ENCODE measurements at places on chromosomes 5 and 9.

- no peaks in the 10 kb centered on the region for H3K36me3 ChIP-seq
- no peak overlapping the region for H3K27ac ChIP-seq
- no peaks in the 10 kb centered on the region for H3K4me1 ChIP-seq
These were observed 44.7 kb upstream of the HTR4 start for GRCh38 chr5:148699028-148699427.

DNA sequence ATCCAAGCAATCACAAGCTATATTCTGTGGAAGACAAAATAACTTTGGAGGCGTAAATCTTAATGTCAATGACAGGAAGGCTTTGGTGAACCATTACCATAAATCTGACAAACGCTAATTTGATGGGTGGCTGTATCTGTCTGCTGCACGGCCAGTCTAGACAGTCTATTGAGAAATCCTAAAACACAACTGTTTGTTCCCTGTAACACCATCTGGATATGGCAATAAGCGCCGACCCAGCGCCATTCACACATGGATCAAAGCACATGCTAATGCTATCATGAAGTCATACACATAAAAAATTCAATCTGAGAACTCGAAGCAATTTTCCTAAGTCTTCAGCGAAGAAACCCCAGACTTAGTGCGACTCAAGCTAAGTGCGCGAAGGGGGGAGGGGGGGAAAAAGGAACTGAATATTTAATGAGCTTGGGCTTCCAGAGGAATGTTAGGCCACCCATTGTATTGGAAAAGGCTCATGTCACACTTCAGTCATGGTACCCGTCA is 95.1 kb downstream of the ARL15 start:
- no peaks in the 10 kb centered on the region for H3K27me3 ChIP-seq
- no peak for DNase-seq
- H3K36me3 ChIP-seq: no peaks in the 10 kb centered on the region
- H3K4me1 ChIP-seq: no peaks in the 10 kb centered on the region

DNA sequence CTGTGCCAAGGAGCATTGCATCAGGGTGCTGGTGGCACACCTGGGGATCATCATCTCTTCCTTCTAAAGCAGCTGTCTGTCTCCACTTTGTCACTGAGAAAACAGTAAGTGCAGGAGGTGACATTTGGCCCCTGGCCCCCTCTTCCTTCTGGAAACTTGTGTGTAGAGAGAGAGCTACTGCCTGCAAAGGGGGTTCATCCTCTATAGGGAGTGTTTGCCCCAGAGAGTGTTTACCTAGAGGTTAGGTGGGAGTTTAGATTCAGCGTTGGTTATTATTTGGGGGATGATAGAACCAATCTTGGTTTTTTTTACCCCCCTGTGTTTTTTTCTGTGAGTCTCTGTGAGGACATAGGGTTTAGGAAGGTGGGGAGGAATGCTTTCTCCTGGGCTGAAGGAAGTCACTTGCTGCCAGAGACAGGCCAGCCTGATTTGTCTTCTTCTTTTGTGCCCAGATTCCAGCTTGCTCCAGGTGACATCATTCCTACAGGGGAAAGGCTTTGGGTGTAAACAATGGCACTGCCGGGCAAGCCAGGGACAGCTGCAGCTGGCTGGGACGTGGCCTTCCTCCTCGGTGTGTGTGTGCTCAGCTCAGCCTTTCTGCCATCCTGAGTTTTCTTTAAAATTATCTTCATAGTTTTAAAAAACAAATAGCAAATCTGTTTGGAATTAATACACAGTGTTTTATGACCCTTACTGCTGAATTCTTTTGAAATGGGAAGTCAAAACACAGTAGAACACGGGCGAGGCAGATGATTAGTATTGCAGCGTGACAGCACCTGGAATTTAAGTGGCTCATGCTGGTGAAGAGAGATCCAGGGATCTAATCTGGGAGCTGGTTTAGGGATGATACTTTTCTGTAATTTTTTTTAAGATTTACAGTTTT is 24.5 kb downstream of the PRRC2B start:
- H3K36me3 ChIP-seq: peaks cover 23% of the 10 kb centered on the region
- no peak overlapping the region for H3K4me3 ChIP-seq
- H3K27ac ChIP-seq: peak overlapping the region; percentile 36
- H3K4me1 ChIP-seq: peaks cover 50% of the 10 kb centered on the region
- no peak for DNase-seq

DNA sequence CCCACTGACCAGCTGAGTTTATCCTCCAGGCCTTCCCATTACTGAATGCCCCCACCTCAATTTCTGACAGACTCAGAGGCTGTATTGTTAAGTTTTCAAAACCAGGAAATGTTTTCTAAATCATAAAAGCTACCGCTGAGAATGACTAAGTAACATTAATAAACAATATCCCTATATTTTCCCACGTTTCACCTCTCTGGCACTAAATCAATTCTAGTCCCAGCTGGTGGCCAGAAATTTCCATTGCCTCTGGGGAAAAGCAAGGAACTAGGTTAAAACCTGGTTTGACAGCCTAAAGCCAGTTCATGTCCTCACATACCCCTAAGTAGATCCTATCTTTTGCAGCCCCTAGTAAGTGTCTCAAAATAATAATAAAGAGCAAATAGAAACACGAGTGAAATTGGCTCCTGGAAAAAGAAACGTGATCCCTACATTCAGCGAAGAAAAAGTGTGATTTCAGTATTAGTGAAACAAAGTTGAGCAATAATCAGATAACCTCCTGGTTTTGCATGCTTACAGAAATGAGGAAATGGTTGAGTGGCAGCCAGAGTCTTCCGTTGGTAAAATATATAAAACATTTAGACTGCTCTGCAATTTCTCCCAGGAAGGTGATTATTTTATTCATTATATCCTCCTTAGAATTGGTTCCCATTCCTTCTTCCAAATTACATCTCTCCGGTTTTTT is 110.9 kb downstream of the ESM1 start:
- H3K4me1 ChIP-seq: no peaks in the 10 kb centered on the region
- no peaks in the 10 kb centered on the region for H3K27me3 ChIP-seq
- no peaks in the 10 kb centered on the region for H3K36me3 ChIP-seq
- H3K27ac ChIP-seq: no peak overlapping the region

- H3K4me1 ChIP-seq: peaks cover 4% of the 10 kb centered on the region
- H3K27me3 ChIP-seq: no peaks in the 10 kb centered on the region
- no peak overlapping the region for H3K4me3 ChIP-seq
- no peak overlapping the region for H3K27ac ChIP-seq
- H3K36me3 ChIP-seq: no peaks in the 10 kb centered on the region
These were observed 194.0 kb downstream of the RFX3 start for GRCh38 chr9:3331801-3332200.
